Caki2 (cell line): ENCODE measurements at places on chromosomes 3 and 15.
A peak's percentile ranks its signal among the peaks of the same experiment; 100 is the strongest.

GRCh38 chr3:195118671-195119070 lies 152.3 kb downstream of the XXYLT1 start:
- no peak for DNase-seq

DNA sequence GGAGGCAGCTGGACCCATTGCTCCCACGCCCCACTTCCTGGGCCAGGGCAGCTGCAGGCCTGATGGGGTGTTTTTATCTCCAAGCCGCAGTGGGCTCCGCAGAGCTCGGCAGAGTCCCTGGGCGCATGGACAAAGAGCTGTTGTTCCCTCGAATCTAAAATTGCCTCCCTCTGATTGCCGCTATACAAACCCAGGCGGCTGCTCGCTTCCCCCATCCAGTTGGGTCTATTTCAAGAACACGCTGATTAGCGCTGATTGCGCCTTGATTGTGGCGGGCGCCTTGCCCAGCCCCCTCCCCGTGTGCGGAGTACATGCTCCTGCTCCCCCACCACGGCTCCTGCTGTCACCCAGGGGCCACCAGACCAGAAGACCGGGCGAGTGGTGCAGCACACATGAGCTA lies 43.4 kb upstream of the SLC6A1 start:
- no peak for DNase-seq

DNA sequence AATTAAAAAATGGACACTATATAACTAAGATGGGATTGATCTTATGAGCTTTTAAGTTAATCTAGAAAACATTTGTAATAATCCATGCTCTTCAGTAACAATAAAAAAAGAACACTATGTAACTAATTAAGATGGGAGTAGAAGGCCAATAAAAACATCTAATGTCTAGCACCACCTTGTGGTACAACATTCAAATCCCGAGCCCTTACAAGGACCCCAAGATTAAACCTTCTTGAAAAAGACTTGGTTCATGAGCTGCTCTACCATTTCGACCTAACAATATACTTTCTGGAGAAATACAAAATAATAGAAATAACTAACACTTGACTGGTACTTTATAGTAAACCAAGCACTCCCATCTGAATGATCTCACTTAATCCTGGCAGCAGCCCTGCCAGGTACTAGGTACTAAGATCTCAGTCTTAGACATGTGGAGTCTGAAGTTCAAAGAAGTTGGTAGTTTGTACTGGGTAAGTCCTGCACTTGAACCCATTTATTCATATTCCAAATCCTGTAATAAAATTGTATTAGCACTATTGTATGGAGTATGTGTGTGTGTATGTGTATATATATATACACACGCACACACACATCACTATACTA lies 21.8 kb downstream of the METTL6 start:
- DNase-seq = peak; percentile 30

DNA sequence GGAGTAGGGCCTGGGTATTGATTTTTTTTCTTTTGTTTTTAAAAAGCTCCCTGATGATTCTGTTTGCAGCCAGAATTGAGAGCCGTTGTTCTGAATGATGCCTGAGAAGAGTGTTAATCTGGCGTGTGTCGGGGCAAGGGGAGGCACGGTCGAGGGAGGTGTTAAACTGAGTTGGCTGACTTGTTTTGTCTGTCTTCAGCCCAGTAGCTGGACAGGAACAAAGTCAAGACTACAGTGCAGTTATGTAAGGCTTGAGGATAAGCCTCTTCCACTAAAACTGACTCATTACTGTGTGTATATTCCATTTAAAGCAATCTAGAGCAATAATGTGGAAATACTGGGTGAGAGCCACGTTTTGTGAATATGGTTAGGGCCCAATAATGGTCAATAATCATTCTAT lies 119.0 kb upstream of the DLG1 start:
- DNase-seq = no peak

GRCh38 chr3:13463618-13464400 lies 16.3 kb upstream of the HDAC11 start:
- DNase-seq = no peak

GRCh38 chr3:194518652-194519051 lies 31.9 kb upstream of the ATP13A3 start:
- DNase-seq = no peak

GRCh38 chr3:116449546-116450350 lies 4.5 kb upstream of the LSAMP start:
- no peak for DNase-seq

DNA sequence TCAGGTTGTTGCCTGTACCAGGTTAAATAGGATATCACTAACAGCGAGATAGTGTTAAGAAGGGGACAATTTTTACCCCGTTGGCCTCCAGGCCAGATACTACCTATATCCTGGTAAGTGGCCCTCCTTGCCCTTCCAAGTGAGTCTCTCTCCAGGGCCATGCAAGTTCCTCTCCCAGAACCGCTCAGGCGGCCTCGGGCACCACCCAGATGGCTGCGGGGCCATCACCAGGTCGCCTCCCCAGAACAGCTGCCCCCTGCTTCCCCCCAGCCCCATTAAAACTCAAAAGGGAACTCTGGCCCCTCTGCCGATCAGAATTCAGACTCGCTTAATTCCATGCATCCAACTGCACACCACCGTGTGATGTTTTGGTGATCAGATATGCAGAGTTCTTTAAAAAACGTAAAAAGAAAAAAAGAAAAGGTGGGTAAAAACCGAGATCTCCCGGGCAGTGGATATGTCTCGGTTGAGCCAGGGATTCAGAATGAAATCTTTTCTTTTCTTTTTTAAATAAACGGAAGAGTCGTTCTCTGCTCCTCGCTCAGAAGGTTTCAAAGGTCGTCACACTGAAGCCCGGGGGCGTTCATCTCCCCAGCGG lies 1.9 kb upstream of the TRIM71 start:
- DNase-seq = no peak

DNA sequence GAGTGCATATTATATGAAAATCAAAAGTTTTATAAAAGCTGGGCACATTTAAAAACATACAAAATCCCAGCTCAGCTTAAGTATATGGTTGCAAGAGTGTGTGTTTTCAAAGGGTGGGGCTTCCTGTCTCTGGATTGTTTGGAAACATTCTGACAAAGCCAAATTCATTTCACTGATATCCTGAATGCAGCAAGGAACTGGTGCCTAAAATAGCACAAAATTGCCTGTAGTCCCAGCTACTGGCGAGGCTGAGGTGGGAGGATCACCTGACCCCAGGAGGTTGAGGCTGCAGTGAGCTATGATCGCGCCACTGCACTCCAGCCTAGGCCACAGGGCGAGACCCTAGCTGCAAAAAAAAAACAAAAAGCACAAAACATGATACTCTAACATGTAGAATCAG lies 13.0 kb upstream of the TJP1 start:
- DNase-seq = no peak

GRCh38 chr3:117926819-117927218 lies 1107.8 kb downstream of the IGSF11 start:
- DNase-seq = no peak

GRCh38 chr3:195613468-195614069 lies 29.8 kb upstream of the APOD start:
- DNase-seq = no peak

DNA sequence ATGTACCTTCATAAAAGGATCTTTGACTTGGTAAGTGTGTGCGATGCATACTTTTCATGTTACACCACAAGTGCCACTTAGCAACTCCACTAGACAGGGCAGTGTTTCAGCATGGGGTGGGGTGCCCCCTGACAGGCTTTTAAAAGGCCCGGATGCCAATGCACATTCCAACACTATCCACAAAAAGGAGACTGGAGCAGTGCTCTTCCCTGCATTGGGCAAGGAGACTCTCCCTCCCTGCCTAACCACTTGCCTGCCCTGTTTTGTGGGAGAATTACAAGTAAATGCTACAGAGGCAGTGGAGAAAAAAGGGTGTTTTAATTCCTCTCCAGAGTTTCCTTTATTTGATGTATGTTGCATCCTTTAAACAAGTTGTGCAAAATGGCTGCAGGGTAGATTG lies 1.7 kb upstream of the RARB start:
- DNase-seq = peak; percentile 42

- DNase-seq = no peak
Measured at GRCh38 chr15:85976986-85977385, 102.7 kb upstream of the AGBL1 start.

DNA sequence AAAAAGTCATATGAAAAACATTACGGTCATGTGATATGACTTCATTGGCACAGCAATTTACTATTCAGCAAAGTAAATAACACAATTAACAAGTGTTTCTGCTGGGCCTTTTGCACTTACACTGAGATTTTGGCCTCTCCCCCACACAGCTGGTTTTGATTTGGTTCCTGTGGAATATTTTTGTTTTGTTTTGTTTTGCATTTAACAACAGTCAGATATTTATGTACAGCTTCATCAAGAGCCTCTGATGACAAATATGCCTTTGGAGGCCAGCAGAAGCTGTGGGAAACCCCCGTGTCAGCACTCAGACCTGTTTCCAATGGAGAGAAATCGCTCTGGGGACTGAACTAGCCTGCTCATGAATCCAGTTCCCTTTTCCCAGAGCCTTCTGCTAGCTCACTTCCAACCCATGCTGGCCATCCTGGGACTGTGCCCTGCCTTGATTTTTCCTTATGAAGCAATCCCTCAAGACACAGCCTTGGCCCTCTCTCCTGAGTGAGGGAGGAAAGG lies 161.9 kb downstream of the ATG7 start:
- no peak for DNase-seq

GRCh38 chr15:43769584-43770228 lies 7.1 kb downstream of the ELL3 start:
- DNase-seq = peak; percentile 41

DNA sequence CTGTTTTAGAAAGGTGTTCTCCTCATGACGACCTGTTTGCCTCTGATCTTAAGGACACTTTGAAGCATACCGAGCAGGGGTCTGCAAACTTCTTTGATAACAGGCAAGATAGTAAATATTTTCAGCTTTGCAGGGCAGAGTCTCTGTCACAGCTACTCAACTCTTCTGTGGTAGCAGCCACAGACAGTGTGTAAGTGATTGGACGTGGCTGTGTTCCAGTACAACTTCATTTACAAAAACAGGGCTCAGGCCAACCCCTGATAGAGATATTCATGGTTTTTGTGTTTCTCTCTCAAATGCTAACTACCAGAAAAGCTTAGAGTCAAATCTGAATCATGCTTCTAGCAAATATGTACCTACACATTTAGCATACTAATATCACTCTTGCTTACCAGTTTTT lies 51.5 kb downstream of the TGFBR2 start:
- DNase-seq = no peak

- no peak for DNase-seq
Measured at GRCh38 chr3:100173961-100174360, 59.7 kb upstream of the FILIP1L start.

- DNase-seq = no peak
Measured at GRCh38 chr15:57772223-57772957, 65.9 kb downstream of the POLR2M start.

DNA sequence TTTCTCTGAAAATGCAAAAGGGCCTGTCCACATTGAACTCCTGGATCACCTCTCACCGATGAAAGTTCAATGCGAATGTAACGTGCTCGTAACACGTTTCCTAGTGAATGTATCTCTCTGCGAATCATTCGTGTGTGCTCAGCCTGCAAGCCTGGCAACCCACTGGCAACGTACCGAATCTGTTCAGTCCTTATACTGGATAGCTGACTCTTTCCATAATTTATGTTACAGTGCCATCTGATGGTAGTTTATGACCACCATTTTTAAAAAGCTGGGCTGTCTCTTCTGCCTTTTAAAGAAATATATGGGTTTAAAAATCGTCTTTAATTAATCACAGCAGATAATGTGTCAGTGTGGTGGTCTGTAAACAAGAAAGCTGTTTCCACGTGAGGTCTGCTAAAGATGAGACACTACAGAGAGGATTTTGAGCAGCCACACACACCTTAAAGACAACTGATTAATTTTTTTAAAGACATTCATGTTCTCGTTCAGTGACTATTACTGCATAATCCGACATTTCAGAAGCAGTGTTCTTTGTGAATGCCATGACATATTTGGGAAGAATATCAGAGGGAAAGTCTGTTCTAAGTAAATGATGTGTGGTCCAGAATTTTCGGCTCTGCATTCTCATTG lies 69.4 kb upstream of the FOXP1 start:
- peak; percentile 23 for DNase-seq
